Caudate nucleus (tissue), 63 donors: ENCODE measurements at places on chromosomes 7 and 10.

DNA sequence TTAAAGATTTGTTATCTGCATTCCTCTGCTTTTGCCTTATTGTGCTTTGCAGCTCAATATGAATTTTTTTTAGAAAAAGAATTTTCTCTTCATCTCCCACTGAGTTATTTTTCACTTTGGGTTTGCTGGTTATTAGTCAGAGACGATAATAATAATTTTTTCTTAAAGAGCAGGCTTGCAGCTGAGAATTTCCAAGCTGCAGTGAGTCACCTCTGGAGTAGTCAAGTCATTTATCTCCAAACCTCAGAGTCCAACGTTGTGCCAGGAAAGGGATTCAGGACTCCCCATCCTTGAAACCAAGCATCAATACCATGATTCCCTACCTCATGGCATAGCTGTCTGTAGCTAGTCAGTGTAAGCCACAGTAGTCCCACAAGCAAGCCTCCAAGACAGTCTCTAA, 15.2 kb upstream of the EGR2 start:
- no peak for DNase-seq

- DNase-seq, result no peak
These were observed 7.8 kb downstream of the ATG9B start for GRCh38 chr7:151016505-151016904.

DNA sequence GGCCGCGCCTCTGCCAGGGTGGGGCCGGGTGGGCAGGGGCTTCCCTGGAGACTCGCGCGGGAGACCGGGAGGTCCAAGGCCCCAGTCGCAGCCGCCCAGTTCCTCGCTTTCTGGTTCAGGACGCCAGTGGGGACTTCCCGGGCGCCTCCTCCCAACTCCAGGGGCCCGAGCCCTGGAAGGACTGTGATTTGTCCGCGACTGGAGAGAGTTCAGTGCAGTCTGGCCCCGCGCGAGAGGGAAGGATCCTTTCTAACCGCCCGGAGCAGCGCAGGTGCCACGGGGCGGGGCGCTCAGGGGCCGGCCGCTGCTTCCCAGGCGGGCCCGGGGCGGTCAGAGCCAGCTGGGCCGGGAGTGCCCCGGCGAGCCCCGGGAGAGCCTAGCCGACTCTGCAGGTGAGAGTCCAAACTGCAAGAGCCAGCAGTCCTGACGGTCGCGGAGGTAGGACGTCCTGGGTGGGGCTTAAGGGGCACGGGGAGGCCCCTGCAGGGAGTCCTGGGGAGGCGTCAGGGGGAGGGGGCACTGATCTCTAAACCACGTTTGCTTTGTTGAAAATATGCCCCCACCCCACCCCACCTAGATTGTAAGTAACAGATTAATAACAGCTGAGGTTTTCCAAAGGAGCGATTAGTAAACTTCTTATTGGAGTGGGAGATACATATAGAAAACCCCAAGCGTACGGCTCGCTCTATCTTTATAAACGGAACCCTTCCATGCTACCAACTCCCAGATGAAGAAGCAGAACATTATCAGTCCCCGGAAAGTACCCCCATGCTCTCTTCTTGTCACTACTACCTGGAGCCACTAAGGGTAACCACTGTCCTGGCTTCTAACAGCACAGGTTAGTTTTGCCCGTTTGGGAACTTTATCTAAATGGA, 8.2 kb downstream of the NKX2-3 start:
- DNase-seq, result no peak

GRCh38 chr10:22489467-22489866, 144.2 kb downstream of the SPAG6 start:
- no peak for DNase-seq
